ENCODE measurements at places on chromosomes 5 and 9.

DNA sequence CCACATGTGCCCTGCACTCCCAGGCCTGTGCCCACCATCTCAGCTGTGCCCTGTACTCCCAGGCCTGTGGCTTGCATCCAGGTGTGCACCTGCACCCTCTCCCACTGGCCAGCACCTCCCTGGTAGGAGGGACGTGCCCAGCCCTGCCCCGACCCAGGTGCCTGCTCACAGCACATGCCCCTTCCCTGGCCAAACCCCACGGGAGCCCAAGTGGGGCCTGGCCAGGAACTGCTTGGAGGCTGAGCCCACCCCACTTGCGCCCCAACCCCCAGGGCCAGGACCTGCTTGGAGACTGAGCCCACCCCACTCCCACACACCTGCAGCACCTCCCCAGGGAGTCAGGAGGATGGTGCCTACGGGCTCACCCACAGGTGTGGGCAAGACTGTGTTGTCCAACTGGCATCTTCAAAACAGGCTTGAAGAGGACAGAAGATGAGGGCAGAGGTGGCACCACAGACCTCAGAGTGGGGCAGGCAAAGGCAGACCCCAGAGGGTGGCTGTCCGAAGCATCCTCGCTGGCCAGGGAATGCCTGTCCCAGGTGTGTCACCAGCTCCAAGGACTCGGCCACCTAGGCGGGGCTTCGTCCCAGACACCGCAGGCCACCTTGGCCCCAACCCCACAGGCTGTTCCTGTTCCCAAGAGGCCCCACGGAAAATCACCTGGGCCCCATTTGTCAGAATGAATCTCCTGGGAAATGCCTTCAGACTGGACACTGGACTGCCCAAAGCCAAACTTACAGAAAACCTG, 10.8 kb downstream of the ZDHHC11B start:
- no peak for DNase-seq

GRCh38 chr5:113608113-113608596, 94.7 kb downstream of the YTHDC2 start:
- no peak for DNase-seq

- peak; percentile 39 for DNase-seq
These were observed 2.9 kb downstream of the DNAJB5 start for GRCh38 chr9:34992376-34992951.

- DNase-seq: no peak
These were observed 274.3 kb upstream of the DMRT1 start for GRCh38 chr9:567128-567746.

Data from activated CD4-positive, alpha-beta T cell treated with anti-CD3 and anti-CD28 coated beads, Interleukin-2, Interleukin-4, amounts not matched to agents 100 ng/mL and 50 ng/mL, durations not matched to agents 16 hours and 8 hours (primary cell).